Activated CD4-positive, alpha-beta T cell treated with anti-CD3 and anti-CD28 coated beads for 4 hours (primary cell): ENCODE measurements at places on chromosomes 5 and 9.

GRCh38 chr5:153490118-153491037, at the start of gene GRIA1:
GRIA1 (plus strand) TSS chr5:153490670.
- DNase-seq, result no peak

DNA sequence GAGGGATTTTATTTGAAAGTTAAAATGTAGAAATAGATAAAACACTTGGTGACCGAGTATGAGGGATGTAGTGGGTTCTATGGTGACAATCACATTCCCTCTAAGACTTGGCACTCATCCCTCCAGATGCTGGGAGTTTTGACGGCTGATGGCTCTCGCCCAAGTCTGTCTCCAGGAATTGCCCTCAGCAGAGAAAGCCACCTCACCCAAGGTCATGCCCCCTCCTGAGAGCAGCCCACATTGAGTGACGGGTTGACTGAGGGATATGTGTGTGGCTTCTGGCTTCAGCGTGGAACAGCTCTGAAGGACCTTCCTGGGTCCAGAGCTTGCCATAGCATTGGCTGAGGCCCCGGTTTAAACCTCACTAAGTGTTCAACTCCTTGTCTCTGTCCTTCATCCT, 19.4 kb downstream of the CAVIN4 start:
- DNase-seq, result no peak

DNA sequence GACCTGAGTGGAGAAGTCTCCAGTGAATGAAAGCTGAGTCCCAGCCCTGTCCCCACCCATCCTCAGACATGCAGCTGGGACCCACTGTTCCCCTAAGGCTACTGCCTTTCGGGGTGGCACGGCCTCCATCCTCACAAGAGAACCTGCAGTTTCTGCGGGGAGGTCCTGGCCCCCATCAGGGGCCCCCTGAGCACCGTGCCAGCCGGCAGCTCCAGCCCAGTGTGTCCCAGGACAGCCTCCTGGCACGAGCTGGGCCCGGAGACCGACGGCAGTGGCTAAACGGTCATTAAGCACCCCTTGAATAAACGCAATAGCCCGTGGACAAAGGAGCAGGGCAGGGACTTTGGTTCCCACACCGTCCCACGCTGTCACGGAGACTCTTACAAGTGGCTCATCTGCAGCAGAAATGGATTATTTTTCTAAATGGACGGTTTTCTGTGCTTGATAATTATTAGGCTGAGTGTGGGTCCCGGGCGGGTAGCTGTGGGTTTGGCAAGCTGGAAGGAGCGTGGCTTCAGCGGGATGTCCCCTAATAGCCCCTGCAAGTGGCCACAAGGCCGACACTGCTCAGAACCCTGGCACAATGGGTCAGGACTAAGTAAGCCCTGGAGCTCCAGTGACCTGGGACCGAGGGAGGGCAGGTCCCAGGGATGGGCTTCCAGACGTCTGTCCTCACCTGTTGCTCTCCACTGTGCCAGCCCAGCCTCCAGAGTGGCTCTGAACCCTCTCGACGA, 17.4 kb downstream of the FAM78A start:
- no peak for DNase-seq

- DNase-seq, result no peak
Measured at GRCh38 chr5:99061711-99062110, 132.9 kb upstream of the CHD1 start.

GRCh38 chr9:18921366-18922075, 111.5 kb downstream of the SAXO1 start:
- no peak for DNase-seq

- DNase-seq, result no peak
Measured at GRCh38 chr9:92680166-92681119, 10.5 kb upstream of the IPPK start.

- no peak for DNase-seq
Measured at GRCh38 chr9:113707953-113708695, 168.0 kb upstream of the ZNF618 start.

DNA sequence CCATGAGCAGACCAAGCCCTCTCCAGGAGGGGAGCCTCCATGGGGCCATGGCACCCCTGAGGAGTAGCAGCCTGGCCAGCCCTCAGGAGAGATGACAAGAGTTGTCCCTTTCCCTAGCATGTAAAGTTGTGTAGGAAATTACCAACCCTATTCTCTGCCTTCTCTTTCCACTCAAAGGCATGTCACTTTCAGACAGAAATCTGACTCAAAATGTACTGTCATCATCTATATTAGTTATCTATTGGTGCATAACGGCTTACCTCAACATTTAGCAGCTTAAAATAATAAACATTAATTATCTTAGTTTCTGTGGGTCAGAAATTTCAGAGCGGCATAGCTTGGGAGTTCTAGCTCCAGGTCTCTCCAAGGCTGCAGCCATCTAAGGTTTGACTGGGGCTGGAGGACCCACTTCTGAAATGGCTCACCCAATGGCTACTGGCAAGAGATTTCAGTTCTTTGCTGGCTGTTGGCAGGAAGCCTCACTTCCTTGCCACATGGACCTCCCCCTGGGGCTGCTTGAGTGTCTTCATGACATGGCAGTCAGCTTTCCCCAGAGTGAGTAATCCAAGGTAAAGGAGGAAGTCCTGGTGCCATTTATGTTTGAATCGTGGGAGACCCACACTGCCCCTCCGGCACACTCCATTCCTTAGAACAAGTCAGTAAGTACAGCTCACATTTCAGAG, 632.3 kb downstream of the CCDC171 start:
- no peak for DNase-seq

DNA sequence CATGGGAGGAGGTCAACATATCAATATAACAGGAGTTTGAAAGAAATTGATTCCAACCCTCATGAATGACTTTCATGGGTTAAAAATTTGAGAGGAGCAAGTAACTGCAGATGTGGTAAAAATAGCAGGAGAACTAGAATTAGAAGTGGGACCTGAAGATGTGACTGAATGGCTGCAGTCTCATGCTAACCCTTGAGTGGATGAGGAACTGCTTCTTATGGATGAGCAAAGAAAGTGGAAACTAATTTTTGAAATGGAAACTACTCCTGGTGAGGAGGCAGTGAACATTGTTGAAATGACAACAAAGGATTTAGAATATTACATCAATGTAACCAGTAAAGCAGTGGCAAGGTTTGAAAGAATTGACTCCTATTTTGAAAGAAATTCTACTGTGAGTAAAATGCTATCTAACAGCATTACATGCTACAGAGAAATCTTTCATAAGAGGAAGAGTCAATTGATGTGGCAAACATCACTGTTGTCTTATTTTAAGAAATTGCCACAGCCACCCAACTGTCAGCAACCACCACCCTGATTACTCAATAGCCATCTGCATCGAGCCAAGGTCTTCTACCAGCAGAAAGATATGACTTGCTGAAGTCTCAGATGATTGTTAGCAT, 1683.2 kb downstream of the MAT2B start:
- no peak for DNase-seq

DNA sequence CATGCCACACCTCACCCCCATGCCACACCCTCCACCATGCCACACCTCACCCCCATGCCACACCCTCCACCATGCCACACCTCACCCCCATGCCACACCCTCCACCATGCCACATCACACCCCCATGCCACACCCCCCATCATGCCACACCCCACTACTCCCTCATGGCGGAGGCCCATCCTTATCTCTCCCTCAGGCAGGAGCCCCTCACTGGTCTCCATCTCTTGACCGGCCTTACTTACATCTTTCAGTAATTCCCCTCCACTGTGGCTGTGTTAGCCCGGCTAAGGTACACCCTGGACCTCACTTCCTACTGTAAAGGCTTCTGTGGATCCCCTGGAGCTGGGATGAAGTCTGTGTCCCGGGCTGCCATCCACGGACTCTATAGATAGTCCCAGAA, 102.0 kb downstream of the OLFM1 start:
- DNase-seq, result no peak

GRCh38 chr9:19416143-19416542, 7.3 kb downstream of the ACER2 start:
- no peak for DNase-seq

- no peak for DNase-seq
Measured at GRCh38 chr9:134606951-134607731, 34.5 kb upstream of the COL5A1 start.

- DNase-seq, result no peak
Measured at GRCh38 chr5:146860213-146860893, 18.2 kb downstream of the PPP2R2B start.

- DNase-seq, result no peak
Measured at GRCh38 chr5:175893466-175893865, 22.1 kb downstream of the CPLX2 start.

- no peak for DNase-seq
Measured at GRCh38 chr5:2754581-2755075, 3.2 kb upstream of the IRX2 start.

- no peak for DNase-seq
Measured at GRCh38 chr5:30040488-30041118, 1152.9 kb upstream of the CDH6 start.

DNA sequence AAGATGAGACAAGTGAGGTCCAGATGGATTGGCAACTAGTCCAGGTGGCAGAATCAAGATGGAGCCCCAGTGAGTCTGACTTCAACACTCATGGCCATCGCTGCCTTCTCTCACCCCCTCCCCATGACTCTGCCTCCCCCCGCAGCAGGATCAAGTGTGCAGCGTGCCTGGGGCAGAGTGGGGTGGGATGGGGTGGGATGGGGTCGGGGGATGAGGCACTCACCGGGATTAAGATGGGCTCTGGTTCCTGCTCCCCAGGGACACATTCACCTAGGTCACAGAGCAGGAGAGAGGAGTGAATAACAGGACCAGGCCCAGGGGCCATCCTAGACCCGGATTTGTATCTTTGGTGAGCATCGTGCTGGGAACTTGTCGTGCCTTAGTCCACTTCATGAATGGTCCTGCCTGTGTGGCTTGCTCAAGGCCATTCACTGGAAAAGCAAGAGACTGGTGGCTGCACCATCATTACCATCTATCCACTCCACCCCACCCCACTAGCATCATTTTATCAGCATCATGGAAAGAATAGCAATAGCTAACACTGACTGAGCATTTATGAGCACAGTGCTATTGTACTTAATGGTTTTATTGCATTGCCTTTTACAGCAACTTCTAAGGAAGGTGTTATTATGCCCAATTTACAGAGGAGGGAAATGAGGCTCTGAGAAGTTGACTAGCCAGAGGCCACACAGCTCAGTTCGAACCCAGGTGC, 8.5 kb downstream of the AMBP start:
- DNase-seq, result no peak

DNA sequence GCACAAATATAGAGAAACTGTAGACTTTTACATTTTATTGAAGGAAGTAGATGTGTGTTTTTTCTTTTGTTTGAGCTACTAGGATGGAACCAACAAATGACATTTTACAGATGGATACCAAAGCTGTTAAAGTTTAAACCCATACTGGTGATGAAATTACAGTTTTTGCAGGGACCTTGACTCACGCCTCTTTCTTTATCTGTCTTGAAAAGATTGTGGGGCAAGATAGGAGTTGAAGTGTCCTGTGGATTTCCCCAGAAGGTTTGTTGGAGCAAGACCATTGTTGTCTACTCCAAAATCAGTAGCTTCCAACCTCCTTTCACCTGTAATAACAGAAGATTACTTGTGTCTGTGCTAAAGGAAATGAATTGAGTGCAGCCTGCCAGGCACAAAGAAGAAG, 4.1 kb upstream of the C5orf63 start:
- DNase-seq, result no peak

DNA sequence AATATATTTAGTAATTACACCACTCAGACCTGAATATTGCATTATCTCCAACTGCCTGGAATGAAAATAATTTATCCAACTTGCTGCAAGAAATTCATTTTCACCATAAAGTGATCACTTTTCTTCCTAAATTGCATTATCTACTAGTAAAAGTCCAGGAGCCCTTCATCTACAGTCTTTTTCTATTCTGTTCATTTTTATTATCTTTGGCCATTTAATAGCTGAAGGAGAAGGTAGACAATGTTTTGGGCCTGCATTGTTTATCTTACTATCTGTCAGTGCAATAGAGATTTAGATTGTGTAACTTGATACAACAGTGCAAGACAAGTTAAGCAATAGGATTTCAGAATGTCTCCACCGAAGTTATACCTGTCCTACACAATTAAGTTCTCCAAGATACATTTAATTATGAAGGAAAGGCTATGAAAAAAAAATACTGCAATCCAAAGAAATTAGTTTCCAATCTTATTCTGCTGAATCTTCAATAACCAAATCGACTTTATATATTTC, 1339.7 kb upstream of the CDH6 start:
- no peak for DNase-seq

DNA sequence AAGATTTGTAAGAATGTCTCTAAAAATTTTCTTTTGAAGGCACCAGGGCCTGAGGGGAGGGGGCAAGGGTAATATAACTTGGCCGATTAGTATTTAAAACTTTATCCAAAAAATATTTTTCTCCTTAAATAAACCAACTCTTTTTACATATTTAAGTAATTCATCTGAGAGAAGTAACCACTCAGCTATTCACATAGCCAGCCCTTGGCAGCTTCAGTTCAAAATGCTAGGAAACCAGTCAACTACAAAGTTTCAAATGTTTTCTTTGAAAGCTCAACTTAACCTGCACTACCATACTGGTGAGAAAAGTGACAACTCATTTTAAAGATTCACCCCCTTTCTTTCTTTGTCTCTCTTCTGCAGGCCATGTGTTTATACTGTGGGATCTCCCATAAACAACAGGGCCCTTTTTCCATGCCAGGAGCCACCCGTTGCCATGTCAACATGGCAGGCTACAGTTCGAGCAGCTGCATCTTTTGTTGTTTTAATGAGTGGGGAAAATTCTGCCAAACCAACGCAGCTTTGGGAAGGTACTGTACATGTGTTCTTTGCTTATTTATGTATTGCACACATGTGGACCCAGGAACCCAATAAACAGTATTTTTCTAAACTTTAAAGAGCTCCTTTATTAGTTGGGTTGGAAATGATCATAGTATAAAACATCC, 46.3 kb downstream of the AOPEP start:
- DNase-seq, result no peak

- DNase-seq, result no peak
Measured at GRCh38 chr5:82719368-82719767, 357.8 kb downstream of the TMEM167A start.

GRCh38 chr5:64201996-64202395, 36.4 kb downstream of the RNF180 start:
- no peak for DNase-seq

DNA sequence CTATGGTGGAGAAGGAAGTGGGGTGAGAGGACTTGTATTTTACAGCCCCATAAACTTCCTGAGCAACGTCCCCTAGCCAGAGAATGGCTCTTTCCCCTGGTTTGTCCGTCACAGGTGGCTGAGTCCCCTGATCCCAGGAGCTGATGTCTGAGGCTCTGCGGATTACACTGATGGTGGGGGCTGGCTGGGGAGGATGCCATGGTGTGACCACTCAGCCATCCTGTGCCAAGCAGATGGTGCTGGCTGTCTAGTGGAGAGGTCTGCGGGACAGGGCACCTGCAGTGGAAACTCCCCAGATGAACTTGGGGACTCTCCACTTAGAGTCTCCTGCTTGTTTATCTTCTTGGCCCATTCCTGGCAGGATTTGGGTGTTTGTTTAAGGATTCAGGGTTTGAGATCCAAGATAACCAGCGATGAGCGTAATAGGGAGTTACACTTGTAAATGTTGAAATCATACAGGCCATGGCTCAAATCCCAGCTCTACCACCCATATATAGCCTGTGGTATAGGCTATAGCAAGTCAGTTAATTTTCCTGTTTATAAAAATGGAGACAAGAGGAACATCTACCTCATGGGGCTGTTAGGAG, 4.7 kb upstream of the PTGS1 start:
- DNase-seq, result no peak
